ENCODE measurements at places on chromosomes 12 and 14.

- no peak for DNase-seq
These were observed 786 bp upstream of the PFKM start for GRCh38 chr12:48118284-48118871.

- DNase-seq = peak; percentile 17
These were observed 379.6 kb downstream of the CCDC91 start for GRCh38 chr12:28569698-28570411.

DNA sequence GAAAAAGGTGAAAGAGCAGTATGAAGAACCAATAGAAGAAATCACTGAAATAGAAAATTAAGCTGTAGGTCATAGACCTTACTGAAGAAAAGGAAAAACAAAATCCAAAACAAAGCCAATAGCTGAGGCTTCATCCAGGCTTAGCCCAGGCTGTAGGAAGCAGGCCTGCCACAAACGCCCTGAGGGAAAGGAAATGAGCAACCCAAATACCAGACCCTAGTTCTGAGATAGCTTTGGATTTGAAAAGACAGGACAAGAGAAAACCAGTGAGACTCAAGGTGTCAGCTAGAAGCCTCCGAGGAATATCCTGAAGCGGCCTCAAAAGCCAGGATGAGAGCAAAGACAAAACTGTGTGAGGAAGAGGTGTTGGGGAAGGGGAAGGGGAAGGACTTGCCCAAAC is 79.2 kb downstream of the FERMT2 start:
- no peak for DNase-seq

DNA sequence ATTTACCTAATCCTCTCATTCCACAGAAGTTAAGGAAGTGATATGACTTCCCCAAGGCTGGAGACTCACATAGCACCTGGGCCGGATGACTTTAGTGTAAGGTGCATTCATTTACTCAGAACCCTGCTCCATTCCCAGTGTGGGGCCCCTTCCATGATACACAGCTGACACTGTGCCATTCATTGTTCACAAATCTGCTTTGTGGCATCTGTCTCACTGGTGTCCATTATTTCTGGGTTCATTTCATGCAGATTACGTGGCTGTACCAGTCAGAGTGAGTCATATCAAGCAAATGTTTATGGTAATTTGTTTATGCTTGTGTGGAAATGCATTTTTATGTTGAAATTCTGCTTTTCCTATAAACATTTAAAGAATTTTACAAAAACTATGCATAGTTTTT is 5.2 kb downstream of the ANO4 start:
- no peak for DNase-seq

DNA sequence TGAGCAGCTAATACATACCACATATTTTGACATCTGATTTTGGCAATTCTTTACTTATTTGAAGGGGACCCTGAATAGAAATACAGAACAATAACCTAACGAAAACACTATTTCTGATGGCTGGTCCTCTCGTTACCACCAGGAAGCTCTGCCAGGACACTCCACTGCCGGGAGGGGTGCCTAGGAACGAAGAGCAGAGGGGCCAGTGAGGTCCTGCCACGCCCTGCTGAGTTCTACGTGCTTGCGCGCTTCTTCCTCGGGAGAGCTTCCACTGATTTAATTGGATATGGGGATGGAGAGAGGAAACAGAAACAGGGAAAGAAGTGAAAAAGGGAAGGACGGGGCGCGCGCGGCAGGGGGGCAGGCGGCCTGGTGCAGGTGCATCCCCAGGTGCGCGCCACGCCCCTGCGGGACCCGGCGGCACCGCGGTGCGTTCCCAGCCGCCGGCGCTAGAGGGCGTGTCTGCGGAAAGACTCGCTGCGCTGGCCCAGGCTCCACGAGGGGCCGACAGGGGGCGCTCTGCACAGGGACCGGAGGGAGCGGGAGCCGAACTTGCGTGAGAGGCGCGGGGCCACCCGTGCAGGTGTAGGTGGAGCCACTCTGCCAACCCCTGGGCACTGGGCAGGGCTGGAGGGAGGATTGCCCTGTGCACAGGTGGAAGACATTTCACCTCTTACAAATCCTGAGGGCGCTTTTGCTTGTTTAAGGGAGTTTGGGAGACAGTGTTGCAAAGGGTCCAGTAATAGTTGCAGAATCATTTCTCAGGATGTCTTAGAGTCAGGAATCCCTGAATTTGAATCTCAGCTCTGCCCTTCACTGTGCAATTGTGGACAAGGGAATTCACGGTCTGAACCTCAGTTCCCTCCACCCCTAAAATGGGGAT is 986.3 kb upstream of the TMEM132C start:
- DNase-seq = no peak

GRCh38 chr14:49621114-49621881 is 699 bp downstream of the MGAT2 start:
- DNase-seq = peak; percentile 38

- DNase-seq = no peak
These were observed 181.9 kb downstream of the PRKCH start for GRCh38 chr14:61503167-61503801.

DNA sequence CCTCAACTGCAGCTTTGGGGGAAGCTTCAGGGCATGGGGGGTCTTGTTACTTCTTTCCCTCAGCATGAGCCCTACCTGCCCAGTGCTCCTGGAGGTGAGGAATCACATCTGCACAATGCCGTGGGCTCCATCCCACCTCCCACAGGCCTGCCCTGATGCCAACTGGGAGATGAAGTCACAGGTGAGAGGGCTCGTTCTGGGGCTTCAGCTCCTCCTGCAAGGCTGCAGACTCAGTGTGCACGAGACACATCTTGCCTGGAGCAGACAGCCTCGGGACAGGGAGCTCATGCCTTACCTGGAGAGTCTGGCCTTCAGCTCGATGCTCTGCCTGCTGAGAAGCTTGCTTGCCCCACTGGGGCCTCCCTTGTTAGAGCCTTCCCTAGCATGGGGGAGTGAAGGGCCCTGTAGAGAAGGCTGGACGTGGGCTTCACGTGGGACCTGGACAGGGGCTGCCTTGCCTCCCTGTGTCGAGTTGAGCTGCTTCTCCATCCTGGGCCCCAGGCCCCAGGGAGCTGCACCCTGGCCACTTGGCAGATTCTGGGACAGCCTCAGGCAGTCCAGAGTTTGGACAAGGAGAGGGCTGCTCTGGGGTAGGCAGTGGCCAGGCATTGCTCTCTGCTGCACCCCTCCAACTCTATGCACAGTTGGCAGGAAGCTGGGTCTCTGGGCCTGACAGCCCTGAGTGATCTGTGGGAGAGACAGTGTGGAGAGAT is 171.4 kb downstream of the KIF26A start:
- DNase-seq = no peak

- DNase-seq = no peak
These were observed 7.8 kb upstream of the NOVA1 start for GRCh38 chr14:26605602-26606001.

DNA sequence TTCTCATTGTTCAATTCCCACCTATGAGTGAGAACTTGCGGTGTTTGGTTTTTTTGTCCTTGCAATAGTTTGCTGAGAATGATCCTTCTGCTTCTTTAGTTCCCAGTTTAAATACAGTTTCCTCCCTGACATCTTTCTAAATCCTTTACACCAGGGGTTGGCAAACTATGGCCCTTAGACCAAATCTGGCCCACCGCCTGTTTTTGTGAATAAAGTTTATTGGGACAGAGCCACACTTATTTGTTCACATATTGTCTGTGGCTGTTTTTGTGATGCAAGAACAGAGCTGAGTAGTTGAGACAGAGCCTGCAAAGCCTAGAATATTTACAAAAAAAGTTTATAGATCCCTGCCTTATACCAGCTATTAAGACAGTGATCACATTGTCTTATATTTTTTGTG is 53.7 kb downstream of the SERPINA10 start:
- DNase-seq = no peak

All from kidney capillary endothelial cell (primary cell).